ENCODE measurements at places on chromosomes 4 and X.

GRCh38 chr4:115484479-115484878 lies 371.1 kb upstream of the NDST4 start:
- peak; percentile 15 for DNase-seq

DNA sequence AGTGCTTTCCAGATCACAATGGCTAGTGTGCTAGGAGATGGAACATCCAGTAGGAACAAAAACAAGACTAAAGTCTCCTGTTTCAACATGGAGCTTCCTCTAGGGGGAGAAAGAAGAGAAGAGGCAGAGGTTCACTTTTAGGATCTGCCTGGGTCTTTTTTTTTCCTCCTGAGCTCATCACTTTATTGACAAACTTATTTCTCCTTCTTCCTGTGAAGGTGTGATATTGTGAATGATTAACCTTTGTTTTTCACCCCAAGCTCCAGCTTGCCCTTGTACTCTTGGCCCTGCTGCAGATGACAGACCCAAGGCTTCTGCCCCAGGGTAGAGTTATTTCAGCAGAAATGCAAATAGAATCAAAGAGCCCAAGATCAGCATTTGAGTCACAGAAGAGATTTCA lies 13.5 kb downstream of the PAGE4 start:
- DNase-seq = no peak

- DNase-seq = no peak
Observed at GRCh38 chr4:106344647-106344970, 24.0 kb downstream of the GIMD1 start.

DNA sequence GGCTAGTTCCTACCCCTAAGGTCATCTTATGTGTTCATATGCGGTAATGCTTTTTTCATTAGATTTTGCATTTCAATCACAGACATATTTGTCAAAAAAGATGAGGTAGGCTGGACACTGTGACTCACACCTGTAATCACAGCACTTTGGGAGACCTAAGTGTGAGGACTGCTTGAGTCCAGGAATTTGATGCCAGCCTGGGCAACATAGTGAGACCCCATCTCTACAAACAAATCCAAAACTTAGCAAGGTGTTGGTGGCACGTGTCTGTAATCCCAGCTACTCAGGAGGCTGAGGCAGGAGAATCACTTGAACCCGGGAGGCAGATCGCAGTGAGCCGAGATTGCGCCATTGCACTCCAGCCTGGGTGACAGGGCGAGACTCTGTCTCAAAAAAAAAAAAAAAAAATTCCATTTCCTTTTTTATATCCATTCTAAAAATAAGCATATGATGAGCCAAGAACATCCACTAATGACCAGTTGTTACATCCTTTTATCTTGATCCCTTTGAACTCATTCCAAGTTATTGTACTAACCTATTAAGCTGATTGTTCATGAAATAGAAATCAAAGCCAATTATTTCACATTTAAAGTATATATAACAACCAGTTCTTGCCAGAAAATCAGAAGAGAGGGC lies 23.4 kb downstream of the PGAM4 start:
- no peak for DNase-seq

DNA sequence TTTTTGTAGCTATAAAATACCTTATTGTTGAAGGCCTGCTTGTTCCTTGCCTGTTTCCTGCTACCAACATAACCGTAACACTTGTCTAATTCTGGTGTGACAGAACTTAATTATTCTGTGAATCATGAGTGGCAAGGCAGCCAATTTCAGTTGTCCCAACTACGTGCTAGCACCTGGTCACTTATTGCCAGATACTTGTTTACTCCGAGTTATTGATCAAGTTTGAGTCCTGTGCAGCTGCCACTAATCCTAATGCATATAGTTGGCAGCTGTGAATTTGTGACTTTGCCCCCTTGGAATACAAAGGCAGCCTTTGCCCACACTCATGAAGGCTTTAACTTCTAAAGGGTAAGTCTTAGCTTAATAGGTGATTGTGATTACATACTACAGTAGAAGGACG lies 7.8 kb upstream of the RNF128 start:
- no peak for DNase-seq

- no peak for DNase-seq
Observed at GRCh38 chr4:61911313-61911756, 711.2 kb downstream of the ADGRL3 start.

DNA sequence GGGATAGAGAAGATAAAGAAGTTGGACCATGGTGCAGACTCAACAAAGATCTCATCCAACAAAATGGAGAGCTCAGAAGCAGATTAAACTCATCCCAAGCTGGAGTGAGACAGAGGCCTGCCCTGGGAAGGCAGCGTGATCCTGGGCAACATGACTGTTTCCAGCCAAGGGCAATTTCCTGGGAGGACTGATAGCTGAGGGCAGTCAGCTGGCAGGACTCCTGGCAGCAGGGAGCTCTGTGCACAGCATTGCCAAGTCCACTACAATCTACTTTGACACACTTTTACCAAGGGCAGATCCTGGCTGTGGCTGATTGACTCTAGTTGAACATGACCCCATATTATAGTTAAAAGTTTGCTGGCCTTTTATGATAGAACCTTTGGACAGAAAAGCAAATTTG lies 357.3 kb upstream of the RASGEF1B start:
- no peak for DNase-seq

- DNase-seq = no peak
Observed at GRCh38 chrX:119622356-119623232, 16.4 kb upstream of the NKRF start.

DNA sequence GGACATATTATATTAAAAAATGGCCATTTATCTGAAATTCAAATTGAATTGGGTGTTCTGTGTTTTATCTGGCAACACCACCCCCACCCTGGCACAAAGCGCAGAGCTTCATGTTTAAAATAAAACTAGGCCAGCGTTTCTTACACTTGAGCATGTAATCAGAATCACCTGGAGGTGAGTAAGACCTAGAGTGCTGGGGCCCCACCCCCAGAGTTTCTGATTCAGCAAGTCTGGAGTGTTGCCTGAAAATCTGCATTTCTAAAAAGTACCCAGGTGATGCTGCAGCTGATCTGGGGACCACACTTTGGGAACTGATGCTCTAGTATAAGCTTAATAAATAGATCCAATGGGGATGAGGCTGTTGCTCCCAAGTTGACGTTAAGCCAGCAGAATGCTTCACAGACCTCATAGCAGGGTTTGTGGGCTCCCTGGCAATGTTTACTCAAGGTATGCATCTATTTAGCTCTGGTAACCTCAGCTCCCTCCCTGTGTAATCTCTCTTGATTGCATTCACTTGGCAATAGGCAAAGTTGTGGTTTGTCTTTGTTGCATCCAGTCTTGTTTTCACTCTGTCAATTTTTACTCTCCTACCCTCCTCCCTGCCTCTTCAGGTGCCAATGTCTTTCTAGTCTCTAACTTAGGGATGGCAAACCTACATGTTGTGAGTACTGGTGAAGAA lies 99.8 kb upstream of the TEX13D start:
- no peak for DNase-seq

GRCh38 chrX:134865682-134866255 lies 125.0 kb upstream of the SMIM10 start:
- peak; percentile 22 for DNase-seq

DNA sequence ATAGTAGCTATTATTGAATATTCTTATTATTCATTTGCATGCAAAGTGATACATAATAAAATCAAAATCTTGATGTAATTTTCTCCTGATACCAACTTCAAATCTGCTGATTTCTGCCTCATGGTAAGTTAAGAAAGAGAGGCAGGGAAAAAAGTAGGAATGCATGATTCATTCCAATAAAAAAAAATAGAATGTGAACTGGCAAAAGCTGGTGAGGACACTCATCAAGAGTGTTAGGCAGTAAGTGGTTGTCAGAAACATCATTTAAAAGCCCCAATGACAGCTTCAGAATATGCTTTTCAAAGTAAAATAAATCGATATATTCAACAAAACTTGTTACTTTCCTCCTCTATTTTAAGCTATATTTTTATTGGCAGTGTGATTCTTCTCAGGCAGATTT lies 979.1 kb downstream of the TECRL start:
- no peak for DNase-seq

- DNase-seq = no peak
Observed at GRCh38 chr4:101355246-101355645, 7.9 kb upstream of the PPP3CA start.

GRCh38 chr4:114132830-114133229 lies 153.4 kb upstream of the ARSJ start:
- peak; percentile 3 for DNase-seq

GRCh38 chrX:73916931-73917667 lies 354.1 kb downstream of the CHIC1 start:
- DNase-seq = no peak

- DNase-seq = no peak
Observed at GRCh38 chrX:23978491-23978890, 48.5 kb downstream of the KLHL15 start.

- DNase-seq = no peak
Observed at GRCh38 chrX:53374222-53374820, 48.1 kb downstream of the SMC1A start.

- DNase-seq = peak; percentile 62
Observed at GRCh38 chrX:24241822-24242648, 71.8 kb downstream of the SUPT20HL2 start.

GRCh38 chr4:185416955-185417354 lies 8.8 kb downstream of the UFSP2 start:
- DNase-seq = no peak

GRCh38 chr4:105059337-105059736 lies 87.3 kb upstream of the TET2 start:
- DNase-seq = peak; percentile 12

DNA sequence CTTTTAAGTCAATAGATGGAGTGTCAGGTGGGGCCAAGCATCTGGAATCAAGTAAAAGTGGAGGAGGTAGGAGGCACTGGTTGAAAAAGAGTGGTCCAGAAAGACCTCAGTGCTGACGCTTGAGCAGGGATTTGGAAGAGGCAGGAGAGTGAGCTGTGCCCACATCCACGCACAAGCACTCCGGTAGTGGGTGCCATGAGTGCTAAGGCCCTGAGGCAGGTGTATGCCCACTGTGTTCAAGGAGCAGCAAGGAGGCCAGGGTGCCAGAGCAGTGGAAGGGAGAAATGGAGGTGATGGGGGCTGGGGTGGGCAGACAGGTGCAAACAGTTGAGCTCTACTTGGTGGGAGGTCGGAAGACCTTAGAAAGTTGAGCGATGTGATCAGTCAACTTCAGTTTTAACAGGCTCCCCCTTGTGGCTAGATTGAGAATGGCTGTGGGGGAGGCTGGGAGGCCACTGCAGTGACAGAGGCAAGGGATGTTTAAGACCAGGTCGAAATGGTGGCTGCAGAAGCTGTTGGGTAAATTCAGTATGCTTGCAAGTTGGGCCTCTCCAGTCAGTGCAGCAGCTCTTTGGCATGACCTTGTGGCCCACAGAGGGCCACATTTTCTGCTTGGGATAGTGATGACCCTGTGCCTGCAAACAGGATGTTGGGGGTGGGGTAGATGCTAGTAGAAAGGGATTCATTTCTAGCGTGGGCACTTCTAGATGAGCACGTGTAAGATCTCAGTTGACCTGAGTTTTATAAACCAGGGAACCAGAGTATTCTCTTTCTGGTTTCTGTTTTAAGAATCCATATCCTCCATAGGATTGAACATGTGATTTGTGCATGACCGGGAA lies 12.7 kb downstream of the TKTL1 start:
- DNase-seq = peak; percentile 83

- peak; percentile 86 for DNase-seq
Observed at GRCh38 chrX:30504309-30504708, 73.3 kb downstream of the TASL start.

DNA sequence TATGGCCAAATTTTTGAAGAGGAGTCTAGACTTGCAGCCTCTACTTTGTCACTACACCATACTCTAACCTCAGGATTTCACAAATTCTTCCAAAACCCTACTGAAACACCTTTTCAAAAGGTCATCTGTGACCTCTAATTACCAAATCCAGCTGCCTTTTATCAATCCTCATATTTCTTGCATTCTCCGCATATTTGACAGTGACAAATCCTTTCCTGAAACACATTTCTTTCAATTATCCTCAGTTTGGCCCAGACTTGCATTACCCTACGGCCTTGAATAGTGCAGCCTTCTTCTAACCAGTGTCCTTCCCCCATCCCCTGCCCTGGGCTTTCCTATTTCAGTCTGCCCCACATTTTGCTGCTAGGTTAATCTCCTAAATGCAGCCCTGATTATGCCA lies 25.5 kb downstream of the MID2 start:
- no peak for DNase-seq

DNA sequence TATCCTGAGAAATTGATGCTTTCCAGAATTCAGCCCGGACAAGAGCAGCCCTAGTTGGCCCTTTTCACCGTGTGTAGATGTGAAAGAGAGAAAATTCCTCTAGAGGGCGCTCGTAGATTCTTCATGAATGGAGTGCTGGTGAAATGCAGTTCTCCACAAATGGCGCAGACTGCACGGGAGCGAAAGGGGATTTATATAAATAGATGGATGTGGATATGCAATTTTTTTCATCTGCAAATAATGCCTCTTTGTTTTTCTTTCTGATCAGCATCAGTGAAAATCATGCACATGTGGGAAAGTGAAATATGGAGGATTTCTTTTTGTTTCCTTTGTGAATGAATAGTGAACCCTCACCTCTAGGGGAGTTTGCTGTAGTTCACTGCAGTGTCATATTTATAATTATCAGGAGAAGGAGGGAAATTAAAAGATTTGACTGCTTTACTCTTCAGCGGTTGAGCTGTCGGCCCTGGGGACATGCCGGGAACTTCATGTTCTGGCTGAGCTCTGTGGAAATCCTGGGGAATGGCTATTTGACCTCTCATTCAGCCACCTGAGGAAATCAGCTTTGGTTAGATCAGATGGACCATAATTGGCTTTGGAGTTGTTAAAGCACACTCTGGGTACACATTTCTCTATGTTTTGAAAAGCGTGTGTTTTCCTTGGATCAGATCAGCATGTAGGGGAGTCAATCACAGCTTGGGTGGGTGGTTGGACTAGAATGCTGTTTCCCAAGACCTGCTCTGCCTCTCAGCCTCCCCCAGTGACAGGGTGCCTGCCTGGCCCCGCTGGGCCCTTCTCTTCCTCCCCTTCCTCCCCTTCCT lies 115.0 kb upstream of the SHISA3 start:
- peak; percentile 86 for DNase-seq

All from KBM-7 (cell line).